HFFc6 (cell line): ENCODE measurements at places on chromosomes 3 and 15.
A peak's percentile ranks its signal among the peaks of the same experiment; 100 is the strongest.

DNA sequence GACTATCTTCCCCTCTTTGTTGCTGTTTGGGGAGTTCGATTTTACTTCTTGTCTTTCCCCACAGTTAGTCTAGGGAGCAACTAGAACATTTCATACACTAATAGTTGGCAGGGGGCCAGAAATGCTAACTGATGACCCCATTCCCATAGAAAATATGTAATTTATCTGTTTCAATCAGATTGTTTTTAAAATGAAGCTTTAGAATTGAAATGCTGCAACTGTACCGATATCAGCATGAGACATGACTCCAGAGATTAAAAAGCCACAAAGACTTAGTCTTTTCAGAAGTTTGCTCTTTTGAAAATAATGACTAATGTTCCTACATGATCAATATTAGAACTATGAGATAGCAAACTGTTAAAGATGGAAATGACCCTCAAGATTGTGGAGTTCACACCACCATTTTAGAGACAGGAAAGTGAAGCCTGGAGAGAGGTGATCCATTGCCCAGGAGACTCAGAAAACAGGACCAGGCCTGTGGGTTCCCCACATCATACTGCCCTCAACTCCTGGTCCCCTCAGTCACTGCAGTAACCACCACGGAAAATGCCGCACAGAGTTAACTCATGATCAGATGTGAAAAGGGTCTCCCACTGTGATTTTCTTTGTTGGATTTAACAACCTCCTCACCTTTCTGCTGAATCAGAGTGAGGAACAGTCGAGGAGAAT lies 130.3 kb downstream of the CHDH start:
- peak overlapping the region; percentile 30; the same call in 1 of the 2 replicates for H3K27ac ChIP-seq
- peaks cover 24% of the 10 kb centered on the region for H3K4me1 ChIP-seq
- H3K4me3 ChIP-seq: peak overlapping the region; percentile 25; the same call in 1 of the 2 replicates

DNA sequence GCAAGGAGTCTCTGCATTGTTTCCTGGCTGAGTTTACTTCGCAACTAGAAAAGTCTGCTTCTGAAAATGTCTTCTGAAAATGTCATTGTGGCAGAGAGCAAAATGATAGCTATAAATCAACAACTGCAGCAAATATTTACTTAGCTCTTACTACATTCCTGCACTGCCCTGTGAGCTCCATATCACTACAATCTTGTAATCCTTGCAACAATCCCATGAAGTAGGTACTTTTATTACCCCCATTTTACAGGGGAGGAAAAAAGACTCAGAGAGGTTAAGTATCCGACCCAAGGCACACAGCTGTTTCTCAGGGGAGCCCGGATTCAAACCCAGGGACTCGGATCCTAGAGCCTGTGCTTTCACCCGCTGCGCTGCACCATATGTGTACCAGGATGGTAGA lies 34.2 kb upstream of the SPTBN5 start:
- no peaks in the 10 kb centered on the region for H3K27me3 ChIP-seq
- peaks cover 57% of the 10 kb centered on the region for H3K4me1 ChIP-seq
- H3K4me3 ChIP-seq: no peak overlapping the region
- 0 out of 2 replicates have a peak, but pooled peaks cover 14% of the 10 kb centered on the region for H3K36me3 ChIP-seq
- DNase-seq: no peak

DNA sequence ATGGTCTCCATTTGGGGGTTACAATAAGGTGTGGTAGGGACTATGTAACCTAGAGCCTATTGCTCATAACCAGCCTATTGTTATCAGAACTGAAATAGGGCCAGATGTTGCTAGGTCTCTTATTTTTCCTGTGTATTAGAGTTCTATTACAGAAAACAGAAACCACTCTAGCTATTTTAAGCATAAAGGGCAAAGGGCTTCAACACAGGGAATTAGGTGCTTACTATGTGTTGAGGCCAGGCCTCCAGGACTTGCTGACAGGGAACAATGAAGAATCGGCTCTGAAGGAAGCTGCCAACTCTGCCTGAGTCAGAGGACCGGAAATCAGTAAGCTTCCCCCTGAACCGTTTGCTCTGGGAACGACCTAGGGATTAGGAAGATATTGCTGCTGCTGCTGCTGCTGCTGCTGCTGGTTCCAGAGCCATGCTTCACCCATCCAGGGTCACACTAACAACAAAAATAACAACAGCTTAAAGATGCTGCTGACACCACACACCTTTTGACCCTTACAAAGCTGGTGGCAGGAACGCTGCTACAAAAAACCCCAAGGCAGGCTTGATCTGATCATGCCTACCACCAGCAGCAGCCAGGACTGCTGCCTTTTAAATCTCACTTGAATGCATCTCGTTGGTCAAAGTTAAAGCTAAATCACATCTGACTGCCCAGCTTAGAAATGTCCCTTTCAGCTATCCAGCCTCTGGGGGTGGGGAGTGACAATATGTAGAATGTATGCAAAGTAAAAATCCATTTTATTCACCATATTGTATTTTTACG lies 276.9 kb upstream of the IL12A start:
- H3K27ac ChIP-seq: peak overlapping the region; percentile 94
- peak overlapping the region; percentile 55 for H3K4me3 ChIP-seq
- H3K36me3 ChIP-seq: no peaks in the 10 kb centered on the region

GRCh38 chr15:86237111-86237500 lies 157.4 kb downstream of the AGBL1 start:
- no peak overlapping the region for H3K4me3 ChIP-seq
- H3K36me3 ChIP-seq: no peaks in the 10 kb centered on the region
- no peak for DNase-seq

DNA sequence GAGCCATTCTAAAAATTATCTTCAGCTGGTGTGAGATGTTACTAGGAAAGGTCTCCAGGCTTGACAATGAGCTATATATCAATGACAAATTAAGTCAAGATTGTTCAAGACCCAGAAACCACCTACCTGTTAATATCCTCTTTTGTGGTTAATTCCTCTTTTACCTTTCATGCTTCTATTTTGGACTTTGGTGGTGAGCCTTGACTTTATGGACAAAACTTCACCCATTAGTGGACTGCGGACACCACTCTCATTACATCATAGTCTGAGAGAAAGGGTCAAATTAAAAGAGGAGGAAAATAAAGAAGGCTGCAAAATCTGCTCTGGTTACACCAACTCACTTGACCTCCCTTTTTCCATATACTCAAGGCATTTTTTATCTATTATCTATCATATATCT lies 271.5 kb upstream of the TTC14 start:
- H3K4me3 ChIP-seq: no peak overlapping the region
- no peak overlapping the region for H3K27ac ChIP-seq
- no peak for DNase-seq
- peaks cover 29% of the 10 kb centered on the region for H3K4me1 ChIP-seq
- 0 out of 2 replicates have a peak, but pooled peaks cover 2% of the 10 kb centered on the region for H3K27me3 ChIP-seq

DNA sequence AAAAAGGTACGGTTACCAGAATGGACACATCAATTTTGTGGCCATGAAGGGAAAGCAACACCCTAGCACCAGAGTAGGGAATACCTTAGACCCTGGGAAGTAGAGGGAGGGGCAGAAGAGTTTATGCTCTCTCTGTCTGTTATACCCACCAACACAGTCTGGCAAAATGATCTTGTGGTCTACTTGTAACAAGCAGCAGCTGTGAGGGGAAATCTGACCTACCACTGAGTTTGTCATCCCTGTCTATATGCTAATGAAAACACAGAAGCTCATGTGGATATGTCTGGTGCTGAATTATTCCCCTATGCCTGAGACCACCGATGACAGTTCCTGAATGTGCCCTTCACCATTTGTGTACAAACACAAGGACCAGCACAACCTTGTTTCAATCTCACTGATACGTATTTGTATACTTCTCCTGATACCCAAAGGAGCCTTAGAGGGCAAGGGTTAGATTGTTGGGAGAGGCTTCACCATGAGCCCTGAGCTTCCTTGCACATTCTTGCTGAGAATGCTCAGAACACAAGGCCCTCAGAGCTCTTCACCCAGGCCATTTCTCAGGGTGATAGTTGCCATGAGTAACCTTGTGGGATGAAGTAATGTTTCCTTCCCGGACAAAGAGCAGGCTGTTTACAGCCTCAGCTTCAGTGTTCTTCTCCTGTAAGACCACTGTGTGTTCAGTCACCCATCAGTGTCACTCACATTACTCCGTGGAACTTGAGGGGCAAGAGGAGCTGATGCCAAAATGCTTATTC lies 24.7 kb upstream of the ZNF639 start:
- no peak for DNase-seq
- no peaks in the 10 kb centered on the region for H3K36me3 ChIP-seq
- H3K27me3 ChIP-seq: peaks cover 12% of the 10 kb centered on the region
- H3K27ac ChIP-seq: no peak overlapping the region
- no peak overlapping the region for H3K4me3 ChIP-seq

DNA sequence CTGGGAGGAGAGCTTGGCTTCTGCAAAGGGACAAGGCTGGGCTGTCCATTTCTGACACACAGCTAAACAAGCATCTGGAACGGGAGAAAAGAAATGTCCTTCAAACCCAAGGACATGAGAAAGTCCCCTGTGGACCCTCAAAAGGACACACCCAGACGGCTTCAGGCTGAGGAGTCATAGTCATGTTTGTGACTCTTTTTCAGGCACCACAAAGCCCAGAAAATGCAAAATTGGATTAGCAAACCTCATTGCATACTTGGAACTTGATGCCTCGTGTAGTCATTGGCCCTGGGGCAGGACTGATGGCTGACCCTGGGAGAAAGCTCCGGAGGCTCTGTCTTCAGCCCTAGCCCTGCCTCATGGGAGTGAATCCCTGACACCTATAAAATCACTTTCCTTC lies 21.5 kb downstream of the FAM174B start:
- H3K36me3 ChIP-seq: no peaks in the 10 kb centered on the region; the same call in 1 of the 2 replicates
- H3K27me3 ChIP-seq: peaks cover 3% of the 10 kb centered on the region; the same call in 1 of the 2 replicates
- H3K27ac ChIP-seq: no peak overlapping the region
- peaks cover 6% of the 10 kb centered on the region; the same call in 1 of the 2 replicates for H3K4me1 ChIP-seq
- DNase-seq: no peak

DNA sequence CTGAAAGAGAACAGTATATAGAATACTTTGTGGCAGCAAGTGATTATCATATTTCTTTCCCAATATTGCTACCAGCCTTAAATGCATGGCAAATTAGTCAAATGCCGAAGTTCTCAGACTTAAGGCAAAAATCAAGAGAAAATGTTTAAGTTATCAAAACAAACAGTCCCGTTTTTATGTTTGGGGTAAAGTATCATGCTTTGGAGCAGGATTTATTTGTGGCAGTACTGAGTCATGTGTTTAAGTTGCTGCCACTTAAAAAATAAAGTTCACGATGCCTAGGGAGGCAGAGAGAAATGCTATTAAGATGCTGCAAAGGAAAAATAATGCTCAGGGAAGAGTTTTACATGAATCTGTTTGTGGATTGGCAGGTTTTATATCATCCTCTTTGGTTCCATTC lies 417.4 kb upstream of the MDFIC2 start:
- DNase-seq: peak; percentile 9
- H3K27ac ChIP-seq: peak overlapping the region; percentile 47; the same call in 1 of the 2 replicates
- H3K4me1 ChIP-seq: peaks cover 47% of the 10 kb centered on the region
- H3K36me3 ChIP-seq: no peaks in the 10 kb centered on the region
